ENCODE measurements at places on chromosomes 5 and 9. TPM values are rescaled to one million over a fixed set of nuclear protein-coding genes. Genes with fewer than 3 reads are reported as not detected.
A peak's percentile ranks its signal among the peaks of the same experiment; 100 is the strongest.

DNA sequence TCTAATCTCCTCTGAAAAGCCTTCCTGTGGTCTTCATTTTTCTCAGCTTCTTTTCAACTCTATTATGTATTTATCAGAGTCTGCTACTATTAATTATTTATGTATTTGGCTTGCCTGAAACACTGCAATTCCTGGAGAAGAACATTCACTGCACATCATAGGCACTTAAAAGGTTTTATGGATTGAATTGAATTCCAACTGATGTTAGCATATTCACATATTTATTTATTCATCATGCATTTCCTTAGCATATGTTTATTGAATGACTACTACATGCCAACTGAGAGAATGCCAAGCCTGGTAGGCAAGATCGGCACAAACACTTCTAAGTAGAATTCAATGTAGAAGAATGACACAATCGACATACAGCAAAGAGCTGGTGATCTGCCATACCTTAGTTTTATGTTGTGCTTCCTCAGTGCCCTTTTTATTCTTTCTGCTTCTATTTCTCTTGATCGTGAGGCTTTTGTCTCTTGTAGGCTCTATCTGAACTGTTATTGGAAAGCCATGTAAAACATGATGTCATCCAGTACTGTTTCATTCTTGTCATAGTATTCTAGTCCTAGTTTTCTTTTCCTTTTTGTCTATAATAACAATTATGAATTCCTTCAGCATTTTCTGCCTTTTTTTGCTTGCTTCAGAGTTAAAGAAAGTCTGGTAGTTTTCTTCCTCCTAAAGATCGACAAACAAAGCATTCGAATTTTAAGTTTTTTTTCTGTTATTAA lies 454.2 kb downstream of the TLE4 start:
- no peak overlapping the region for H3K4me3 ChIP-seq
- no peaks in the 10 kb centered on the region for H3K36me3 ChIP-seq
- H3K4me1 ChIP-seq = no peaks in the 10 kb centered on the region
- no peaks in the 10 kb centered on the region for H3K27me3 ChIP-seq
- no peak overlapping the region for H3K27ac ChIP-seq

DNA sequence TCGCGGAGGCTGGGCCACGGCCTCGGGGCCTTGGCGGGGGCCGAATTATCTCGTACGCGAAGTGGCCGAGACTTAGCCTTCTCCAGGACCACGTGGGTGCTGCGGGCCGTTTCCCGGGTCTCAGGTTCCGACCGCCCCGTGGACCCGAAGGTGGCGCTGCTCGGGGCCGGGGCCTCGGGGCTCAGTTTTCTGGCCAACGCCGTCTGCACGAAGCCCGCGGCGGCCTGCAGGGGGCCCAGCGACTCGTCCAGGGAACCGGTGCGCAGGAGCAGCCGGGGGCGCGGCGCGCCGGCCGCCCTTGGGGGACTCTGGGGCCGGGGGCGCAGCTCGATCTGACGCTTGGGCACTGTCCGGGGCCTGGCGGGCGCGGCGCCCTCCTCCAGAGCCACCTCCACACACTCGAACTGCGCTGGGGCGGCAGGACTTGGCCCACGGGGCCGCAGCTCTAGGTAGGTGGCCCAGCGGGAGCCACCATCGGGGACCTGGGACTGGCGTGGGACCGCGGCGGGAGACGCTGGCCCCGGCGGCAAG lies 716 bp downstream of the PROB1 start:
- no peaks in the 10 kb centered on the region for H3K27me3 ChIP-seq
- H3K4me1 ChIP-seq = peaks cover 51% of the 10 kb centered on the region
- peak overlapping the region; percentile 72 for H3K4me3 ChIP-seq
- H3K36me3 ChIP-seq = no peaks in the 10 kb centered on the region
- H3K27ac ChIP-seq = no peak overlapping the region
- peak; percentile 53 for DNase-seq

DNA sequence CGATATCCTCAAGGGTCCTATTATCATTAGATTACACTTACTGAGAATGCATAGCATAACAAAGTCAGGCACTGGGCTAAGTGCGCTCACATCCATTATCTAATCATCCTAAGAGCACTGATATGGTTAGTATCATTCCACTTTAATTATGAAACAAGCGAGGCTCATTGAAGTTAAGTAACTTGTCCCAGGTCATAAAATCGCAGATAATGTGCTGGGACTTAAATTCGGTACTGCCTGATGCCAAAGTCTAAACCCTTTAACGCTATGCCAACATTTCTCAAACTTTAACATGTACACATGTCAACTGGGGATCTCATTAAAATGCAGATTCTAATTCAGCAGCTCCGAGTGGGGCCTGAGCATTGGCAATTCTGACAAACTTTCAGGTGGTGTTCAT lies 204.7 kb downstream of the PTTG1 start:
- no peaks in the 10 kb centered on the region for H3K4me1 ChIP-seq
- no peaks in the 10 kb centered on the region for H3K27me3 ChIP-seq
- H3K27ac ChIP-seq = no peak overlapping the region
- H3K4me3 ChIP-seq = no peak overlapping the region

DNA sequence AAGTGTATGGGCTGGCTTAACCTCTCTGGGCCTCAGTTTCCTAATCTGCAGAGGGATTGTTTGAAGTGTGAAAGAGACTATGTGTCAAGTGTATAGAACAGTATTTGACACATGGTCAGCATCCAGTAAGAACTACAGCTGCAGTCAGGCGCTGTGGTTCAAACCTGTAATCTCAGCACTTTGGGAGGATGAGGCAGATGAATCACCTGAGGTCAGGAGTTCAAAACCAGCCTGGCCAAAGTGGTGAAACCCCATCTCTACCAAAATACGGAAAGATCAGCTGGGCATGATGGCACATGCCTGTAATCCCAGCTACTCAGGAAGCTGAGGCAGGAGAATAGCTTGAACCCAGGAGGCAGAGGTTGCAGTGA lies 31.9 kb upstream of the STING1 start:
- H3K36me3 ChIP-seq = no peaks in the 10 kb centered on the region
- H3K27me3 ChIP-seq = no peaks in the 10 kb centered on the region
- peaks cover 14% of the 10 kb centered on the region for H3K4me1 ChIP-seq
- H3K4me3 ChIP-seq = no peak overlapping the region
- H3K27ac ChIP-seq = no peak overlapping the region
- DNase-seq = no peak

- H3K27ac ChIP-seq = no peak overlapping the region
- no peak overlapping the region for H3K4me3 ChIP-seq
- H3K4me1 ChIP-seq = no peaks in the 10 kb centered on the region
- no peak for DNase-seq
- H3K36me3 ChIP-seq = no peaks in the 10 kb centered on the region
These were observed 16.9 kb downstream of the ZNF618 start for GRCh38 chr9:113892861-113893491.

GRCh38 chr5:36279054-36279698 lies 22.5 kb downstream of the RANBP3L start:
- no peak for DNase-seq
- H3K27me3 ChIP-seq = peaks cover 5% of the 10 kb centered on the region
- H3K36me3 ChIP-seq = no peaks in the 10 kb centered on the region
- H3K27ac ChIP-seq = no peak overlapping the region
- no peaks in the 10 kb centered on the region for H3K4me1 ChIP-seq
- no peak overlapping the region for H3K4me3 ChIP-seq

DNA sequence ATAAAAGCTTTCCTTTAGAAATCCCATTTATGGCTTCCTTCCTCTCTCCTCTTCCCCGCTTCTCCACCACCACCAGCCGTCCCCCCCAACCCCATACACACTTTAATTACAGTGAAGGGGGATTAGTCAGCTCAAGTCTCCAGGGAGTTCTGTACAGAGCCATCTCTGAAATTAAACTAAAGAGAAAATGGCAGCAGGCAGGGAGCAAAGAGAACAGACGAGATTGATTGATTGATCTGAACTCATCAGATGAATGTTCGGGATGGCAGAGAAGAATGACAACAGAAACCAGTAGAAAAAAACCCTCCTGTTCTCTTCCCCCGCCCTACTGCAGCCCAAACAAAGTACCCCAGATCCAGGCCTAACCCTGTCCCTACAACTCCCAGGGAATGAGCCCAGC lies 241.7 kb upstream of the PANK3 start:
- DNase-seq = no peak
- no peak overlapping the region for H3K27ac ChIP-seq
- no peak overlapping the region for H3K4me3 ChIP-seq
- no peaks in the 10 kb centered on the region for H3K36me3 ChIP-seq
- H3K4me1 ChIP-seq = no peaks in the 10 kb centered on the region
- no peaks in the 10 kb centered on the region for H3K27me3 ChIP-seq

DNA sequence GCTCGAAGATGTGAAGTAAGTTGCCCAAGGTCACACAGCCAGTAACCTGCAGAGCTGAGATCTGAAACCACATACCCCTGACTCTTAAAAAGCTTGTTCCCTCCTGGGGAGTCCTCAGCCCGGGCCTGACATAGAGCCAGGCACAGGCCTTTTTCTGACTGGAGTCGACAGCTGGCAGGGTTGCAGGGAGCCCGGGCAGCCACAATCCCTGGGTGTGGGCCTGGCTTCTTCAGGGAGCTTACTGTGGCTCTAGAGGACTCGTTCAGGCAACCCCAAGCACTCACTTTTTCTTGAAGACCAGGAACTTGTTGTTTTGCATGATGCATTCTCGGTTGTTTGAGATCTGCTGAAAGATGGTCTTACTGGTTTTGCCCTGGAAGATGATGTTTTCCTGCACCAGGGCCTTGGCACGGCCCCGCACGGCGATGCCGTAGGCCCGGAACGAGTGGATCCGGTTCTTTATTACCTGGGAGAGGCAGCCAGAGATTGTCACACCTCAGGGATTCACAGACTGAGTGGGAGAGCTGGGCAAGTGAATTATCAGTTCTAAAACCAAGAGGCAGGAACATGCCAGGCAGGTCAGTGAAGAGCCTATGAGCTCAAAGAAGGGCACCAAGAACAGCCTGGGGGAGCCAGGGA lies 30.0 kb downstream of the POLR1E start:
- no peak for DNase-seq
- no peak overlapping the region for H3K4me3 ChIP-seq
- H3K36me3 ChIP-seq = no peaks in the 10 kb centered on the region
- no peaks in the 10 kb centered on the region for H3K27me3 ChIP-seq
- H3K27ac ChIP-seq = no peak overlapping the region

The SOHLH1 gene
- polyA plus RNA-seq = not detected

The GDA gene
- polyA plus RNA-seq = not detected

The ORM2 gene
- polyA plus RNA-seq = not detected

The HSPA9 gene
- 113 TPM for polyA plus RNA-seq

The CA9 gene
- 0.48 TPM for polyA plus RNA-seq

Data from CD4-positive, CD25-positive, alpha-beta regulatory T cell (primary cell).